Liver (tissue), 10 donors: ENCODE measurements at places on chromosomes 16 and 17. TPM values are rescaled to one million over a fixed set of nuclear protein-coding genes. Genes with fewer than 3 reads are reported as not detected.

Gene TEDC2
- total RNA-seq = 0.84 TPM

Gene NRN1L
- total RNA-seq = 0.33 TPM

Gene C17orf100
- 0.56 TPM for total RNA-seq

Gene RASD1
- total RNA-seq = 0.89 TPM

Gene HOXB1
- not detected for total RNA-seq

Gene SMTNL2
- not detected for total RNA-seq

Gene IRX5
- total RNA-seq = not detected
